ENCODE measurements at places on chromosomes 7 and 10.

GRCh38 chr10:104028146-104028545 lies 57.5 kb downstream of the COL17A1 start:
- no peak for DNase-seq

- DNase-seq = no peak
Observed at GRCh38 chr10:109726473-109726872, 196.8 kb downstream of the XPNPEP1 start.

DNA sequence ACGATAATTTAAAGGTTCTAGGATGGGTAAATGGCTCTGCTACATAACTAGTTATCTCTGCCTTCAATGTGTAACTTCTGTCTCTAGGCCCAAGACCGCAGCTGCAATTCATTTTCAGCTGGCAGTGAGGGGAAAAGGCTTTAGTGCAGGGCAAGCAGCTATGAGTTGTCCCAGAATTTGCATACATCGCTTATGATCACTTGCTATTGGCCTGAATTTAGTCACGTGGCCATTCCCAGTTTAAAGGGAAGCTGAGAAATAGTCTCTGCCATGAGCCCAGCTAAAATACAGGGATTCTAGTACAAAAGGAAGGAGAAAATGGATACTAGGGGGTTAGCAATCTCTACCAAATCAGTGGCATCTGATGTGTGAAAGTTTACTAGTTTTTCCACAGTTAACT lies 145.8 kb upstream of the IMMP2L start:
- no peak for DNase-seq

DNA sequence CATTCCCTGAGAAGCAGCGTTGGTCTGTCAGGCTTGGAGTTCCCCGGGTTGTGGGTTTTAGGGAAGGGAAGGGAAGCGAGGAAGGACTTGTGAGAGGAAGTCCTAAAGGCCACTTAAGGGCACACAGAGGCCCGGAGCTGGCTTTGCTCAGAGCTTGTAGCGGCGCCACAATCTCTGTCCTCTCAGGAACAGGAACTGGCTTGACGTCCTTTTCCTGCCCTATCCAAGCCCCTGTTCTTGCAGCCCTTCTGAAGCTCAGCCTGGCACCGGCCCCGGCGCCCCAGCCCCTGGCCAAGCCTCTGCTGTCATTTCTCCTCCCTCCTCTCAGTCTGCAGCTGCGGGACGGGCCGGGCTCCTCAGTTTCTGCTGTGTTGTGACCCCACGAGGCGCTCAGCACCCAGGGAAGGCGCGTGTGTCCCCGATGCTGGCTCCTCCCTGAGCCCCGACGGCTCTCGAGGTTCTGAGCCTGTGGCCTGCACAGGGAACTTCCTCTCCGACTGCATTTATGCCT lies at the start of gene GIMAP8:
TSS of gene GIMAP8 (plus strand) at position 140 of the 511 bp plus-strand sequence. CDS start 16,069 bp downstream, outside the sequence.
- DNase-seq = no peak

DNA sequence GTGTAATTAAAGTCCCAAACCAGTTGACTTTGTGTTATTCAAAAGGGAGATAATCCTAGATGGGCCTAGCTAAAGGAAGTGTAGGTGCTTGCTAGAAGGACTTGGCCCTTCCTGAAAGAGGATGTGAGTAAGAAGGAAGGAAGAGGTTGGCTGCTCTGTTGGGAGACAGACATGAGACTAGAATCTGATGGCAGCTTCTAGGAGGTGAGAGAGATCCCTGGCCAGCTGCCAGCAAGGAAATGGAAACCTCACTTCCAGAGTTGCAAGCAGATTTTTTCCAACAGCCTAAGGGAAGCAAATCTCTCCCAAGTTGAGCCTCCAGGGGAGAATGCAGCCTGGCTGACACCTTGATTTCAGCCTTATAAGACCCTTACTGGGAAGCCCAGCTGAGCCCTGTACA lies 368.4 kb upstream of the ZMIZ1 start:
- DNase-seq = no peak

DNA sequence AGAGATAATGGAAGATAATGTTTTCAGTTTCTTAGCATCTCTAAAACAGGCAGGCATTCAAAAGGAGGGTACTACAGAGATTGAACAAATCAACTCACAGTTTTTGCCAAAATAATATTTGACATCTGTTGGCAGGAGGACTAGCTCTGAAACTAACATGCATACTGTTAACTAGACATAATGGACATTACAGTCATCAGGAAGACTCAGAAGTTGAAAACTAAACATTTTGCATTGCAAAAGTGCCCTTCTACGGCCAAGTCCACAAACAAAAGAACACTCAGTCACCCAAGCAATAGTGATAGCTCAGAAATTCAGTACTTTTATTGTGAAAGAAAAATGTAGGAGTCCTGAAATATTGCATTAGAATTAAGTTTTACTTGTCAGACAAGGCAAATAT lies 399.0 kb downstream of the HGF start:
- DNase-seq = no peak

- no peak for DNase-seq
Observed at GRCh38 chr10:77428691-77429395, 208.8 kb downstream of the KCNMA1 start.

DNA sequence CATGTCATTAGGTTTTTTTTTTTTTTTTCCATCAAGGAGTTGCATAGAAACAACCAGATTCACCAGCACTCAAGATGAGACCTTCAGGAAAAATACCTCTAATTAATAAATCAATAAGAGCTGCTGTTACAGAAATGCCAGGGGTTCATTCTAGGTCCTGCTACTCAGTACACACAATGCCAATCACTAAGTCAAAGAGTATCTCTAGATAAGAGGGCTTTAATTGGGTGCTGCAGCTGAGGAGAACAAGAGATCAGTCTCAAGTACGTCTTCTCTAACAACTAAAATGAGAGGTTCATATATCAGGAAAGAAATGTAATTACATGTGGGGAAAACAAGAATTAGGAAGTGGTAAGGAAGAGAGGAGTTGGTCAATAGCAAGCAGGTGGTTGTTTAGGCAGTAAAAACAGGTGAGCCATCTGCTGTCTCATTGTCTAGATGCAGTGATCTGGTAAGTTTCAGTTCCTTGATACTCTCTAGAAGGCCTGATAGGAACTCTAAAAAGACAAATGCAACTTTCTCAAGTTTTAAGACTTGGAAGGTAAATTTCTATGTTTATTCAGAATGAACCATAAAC lies 272.9 kb upstream of the ZWINT start:
- no peak for DNase-seq

- no peak for DNase-seq
Observed at GRCh38 chr10:108775911-108776475, 1147.3 kb downstream of the XPNPEP1 start.

GRCh38 chr10:133134411-133135115 lies 25.5 kb upstream of the KNDC1 start:
- DNase-seq = no peak

DNA sequence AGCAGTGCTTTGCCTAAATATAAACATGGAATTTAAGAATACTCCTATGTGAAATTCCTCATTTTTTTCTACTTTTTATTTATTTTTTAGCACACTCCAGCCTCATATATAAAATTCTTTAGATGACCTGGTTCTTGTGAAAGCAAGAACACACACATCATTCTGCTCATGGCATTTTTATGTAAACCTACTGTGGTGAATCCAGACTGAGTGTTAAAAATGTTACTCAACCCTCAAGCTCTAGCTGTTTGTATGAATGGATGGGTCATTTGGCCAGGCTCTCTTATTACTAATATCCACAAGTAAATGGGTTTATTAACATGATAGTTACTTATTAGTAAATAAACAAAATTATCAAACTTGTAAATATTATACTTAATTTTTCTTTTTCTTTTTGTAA lies 551.7 kb upstream of the LRRN3 start:
- DNase-seq = no peak

DNA sequence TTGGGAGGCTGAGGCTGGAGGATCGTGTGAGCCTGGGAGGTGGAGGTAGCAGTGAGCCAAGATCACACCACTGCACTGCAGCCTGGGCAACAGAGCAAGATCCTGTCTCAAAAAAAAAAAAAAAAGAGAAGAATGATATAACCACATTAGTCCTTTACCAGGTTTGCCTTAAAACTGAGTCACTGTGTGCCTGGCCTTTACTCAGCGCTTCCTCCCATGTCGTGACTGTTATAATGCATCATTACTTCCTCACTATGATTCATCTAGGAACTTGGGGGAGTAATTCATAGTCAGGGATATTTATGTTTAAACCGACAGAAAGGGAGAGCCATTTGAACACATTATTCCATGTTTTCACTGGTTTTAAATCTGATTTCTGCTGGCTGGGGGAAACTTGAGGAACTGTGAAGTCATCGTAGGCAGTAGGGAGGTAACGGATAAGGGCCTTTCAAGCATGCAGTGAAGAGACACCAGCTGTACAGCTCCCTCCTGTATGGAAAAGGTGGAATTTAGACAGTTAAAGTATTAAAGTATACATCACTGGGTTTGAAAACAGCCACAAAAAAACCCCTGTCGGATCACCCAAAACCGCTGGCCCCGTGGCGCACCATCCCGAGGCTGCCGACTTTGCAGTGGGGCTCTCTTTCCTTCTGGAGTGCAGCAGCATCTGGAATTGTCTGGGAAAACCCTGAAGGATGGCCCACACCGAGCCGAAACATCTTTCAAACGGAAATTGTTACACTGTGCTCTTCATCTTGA lies 119.8 kb downstream of the NKX6-2 start:
- no peak for DNase-seq

DNA sequence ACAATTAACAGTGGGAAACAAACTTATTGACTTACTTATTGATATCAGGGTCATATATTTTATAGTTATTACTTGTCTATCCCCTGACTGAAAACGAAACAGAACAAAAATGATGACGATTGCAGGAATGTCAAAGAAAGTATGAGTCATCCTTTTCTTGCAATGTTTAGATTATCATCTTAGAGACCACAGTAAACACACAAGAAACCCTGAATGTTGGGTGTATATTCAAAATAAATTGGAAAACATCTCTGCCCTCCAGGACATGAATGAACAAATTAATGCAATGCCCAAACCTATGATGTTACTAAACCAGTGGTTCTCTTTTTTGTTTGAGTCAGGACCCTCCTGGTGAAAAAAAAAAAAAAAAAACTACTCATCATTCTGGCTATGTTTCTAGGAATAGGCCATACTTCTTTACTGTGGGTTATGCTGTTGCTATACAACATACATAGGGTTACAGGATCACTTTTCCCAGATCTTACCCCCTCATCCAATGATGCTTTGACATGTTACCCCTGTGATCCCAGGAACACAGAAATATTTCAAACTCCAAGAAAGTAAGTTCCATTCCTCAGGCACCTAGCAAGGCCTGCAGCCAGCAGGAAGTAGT lies 623.4 kb upstream of the IGFBP3 start:
- no peak for DNase-seq

DNA sequence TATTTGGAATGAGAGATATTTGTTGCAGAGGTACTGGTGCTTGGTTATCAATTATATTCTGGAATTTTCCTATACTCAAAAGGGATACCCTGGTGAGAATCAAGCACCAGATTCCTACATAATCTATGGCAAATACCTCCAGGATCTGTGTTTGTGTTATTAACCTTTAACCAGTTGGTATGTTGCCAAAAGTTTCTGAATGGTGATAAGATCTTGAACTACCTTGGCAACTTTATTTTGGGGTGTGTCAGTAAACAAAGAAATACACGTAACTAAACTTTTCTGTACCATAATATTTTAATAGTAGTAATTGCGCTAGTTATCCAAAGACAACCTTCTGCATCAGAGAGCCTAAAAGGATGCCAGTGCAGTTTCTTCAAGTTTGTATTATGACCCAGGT lies 13.4 kb downstream of the SCIN start:
- no peak for DNase-seq

DNA sequence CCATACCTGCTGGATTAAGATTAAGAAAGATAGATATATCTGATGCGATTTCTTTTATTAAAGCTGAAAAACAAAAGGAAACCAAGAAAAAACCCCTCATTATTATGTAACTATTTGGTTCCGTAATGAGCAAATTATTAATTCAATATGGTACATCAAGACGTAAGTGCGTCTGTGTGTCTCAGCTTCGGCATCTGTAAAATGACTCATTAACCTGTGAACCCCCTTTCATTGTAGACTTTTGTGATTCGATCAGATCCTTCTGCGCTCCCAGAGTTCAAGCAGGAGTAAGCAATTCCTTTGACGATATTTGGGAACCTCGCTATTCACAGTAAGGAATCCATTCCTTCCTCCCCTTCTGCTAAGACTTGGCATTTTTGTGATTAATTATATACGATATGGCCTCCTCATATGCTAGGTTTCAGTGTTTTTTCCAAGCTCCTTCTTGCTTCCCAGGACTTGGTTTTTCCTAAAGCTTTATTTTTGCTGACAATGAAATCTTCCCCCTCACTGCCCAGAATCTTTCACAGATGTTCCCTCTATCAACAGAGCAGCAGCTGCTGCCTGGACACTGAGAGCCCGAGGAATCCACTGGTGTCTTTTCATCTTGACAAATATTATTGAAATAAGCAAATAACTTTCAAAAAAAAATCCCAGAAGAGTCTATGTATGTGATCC lies 171.7 kb upstream of the CELF2 start:
- no peak for DNase-seq

- no peak for DNase-seq
Observed at GRCh38 chr10:123149568-123150270, 1.8 kb downstream of the HMX2 start.

- DNase-seq = no peak
Observed at GRCh38 chr7:159119851-159120539, 24.7 kb downstream of the VIPR2 start.

- no peak for DNase-seq
Observed at GRCh38 chr10:132465193-132465888, 68.3 kb downstream of the PWWP2B start.

DNA sequence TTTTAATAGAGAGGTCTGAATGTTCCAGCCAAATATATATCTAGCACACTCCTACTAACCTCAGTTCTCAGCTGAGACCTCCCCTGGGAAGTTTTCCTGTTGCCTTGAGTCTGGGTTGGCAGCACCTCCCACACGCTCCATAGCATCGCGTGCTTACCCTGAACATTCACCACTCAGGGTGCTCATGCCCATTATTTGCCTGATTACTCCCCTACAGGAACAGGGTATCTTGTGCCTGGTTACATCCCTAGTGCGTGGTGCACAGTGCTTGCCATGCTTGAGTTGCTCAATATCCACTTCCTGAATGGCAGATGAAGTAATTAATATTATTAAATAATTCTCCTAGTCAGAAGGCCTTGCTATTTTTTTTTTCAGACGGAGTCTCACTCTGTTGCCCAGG lies 269.9 kb upstream of the IMMP2L start:
- DNase-seq = no peak

DNA sequence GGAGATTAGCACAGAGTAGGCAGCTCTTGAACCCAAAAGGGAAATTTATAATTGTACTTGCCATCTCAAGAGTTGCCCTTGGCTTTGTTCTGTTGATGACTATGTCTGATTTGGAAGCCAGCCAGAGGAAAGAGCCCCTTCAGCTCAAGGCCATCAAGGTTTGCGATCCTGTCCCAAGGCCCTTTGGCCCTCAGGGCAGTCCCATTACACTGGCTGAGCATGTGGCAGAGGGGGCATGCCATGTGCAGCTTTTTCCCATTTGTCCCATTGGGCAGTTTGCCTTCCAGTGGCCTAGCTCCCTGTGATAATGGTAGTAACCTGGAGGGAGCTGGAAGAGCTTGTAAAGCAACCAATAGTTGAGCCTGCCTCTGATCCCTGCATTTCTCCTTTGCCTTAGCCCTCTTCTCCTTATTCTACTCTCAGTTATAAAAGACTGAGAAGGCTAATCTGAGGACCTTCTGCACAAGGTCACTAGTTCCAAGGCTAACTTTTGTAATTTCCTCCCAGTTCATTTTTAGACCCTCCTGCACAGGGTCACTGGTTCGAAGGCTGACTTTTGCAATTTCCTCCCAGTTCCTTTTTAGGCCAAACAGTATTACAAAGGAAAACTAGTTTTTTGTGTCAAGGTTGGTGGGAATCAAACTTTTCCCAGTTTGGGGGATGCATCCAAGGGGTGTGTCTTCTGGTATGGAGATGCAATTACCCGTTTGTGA lies 31.0 kb upstream of the ARHGAP12 start:
- no peak for DNase-seq

- DNase-seq = no peak
Observed at GRCh38 chr7:116772423-116772863, 89.9 kb upstream of the CAPZA2 start.

All from ascending aorta (tissue), 2 donors.